ENCODE measurements at places on chromosomes 3 and 15.

DNA sequence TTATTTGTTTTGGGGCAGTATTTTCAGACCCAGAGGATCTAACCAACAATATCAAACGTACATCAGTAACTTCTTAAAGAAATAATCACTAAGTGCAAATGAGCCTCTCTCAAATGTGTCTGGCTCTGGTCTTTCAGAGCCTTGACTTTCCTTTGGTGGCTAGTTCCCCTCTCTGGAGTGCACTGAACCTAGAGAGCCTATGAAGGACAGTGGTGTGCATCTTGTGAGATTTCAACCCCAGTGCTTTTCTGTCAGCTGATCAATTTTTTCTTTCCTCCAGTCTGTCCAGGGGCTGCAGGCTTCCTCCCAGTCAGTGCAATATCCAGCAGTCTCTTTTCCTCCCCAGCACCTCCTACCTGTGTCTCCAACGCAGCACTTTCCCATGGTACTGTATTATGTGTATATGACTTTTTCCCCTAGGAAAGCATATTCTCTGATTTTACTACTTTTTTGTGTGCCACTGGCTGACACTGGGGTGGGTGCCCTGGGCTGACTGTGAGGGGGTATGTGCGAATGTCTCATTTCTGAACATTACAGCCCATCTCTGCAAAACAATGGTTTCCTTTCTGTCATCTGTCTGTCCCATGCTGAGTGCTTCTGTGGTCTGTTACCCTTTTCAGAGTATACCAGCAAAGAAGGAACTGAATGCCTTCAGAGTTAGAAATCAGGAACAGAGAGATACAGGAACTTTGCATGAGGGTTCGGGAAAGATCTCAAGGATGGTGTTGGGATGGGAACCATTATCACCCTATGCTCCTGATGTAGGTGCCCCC is 98.8 kb downstream of the ARPP21 start:
- no peak for DNase-seq

- DNase-seq, result no peak
These were observed 26.3 kb upstream of the MFGE8 start for GRCh38 chr15:88939486-88939806.

DNA sequence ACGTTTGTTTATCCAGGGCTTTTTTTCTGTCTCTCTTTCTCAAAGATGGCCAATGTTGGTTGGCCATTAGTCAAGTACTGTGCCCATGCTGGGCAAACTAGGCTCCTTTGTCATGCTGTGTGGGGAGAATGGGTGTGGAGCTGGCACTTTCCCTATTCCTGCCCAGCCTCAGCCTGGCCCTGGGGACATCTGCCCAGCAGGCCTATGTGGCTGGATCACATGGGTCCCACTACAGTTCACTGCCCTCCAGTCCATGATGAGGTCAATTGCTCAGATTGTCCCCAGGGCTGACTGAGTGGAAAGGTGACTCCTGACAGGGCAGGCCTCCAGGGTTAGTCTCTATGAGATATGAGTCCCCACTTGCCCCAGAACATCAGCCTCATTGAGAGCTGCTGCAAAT is 54.4 kb upstream of the HERC1 start:
- no peak for DNase-seq

DNA sequence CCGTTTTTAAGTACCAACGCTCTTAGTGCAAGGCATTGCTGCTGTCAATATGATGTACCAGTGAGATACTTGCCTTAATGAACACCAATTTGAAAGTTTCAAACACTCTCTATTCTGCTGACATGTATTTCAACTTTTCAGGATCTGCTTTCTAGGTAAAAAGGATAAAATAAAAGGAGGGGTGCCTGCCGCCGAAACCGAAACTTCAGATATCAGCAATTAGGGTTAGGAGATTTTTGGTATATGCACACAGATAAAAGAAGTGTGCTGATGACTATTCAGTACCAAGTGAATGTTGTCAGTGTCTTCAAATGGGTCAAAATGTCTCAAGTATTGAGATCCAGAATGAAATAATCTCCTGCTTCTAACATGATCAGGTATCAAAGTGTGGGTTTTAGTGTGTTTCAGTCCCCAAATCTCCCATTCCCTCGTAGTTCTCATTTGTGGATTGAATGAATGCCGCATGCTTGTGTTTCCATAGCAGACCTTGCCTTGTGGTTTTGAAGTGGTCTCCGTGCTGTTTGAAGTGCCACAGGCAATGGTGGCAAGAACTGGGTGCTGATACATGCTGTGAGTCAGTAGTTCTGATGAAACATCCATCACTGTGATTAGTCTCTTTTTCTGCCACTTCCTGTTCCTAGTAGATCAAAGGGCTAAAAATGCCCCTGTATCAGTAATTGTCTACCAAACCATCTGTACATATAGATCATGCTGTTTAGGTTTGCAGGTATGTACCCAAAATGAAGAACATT is 22.5 kb downstream of the CHST14 start:
- no peak for DNase-seq

DNA sequence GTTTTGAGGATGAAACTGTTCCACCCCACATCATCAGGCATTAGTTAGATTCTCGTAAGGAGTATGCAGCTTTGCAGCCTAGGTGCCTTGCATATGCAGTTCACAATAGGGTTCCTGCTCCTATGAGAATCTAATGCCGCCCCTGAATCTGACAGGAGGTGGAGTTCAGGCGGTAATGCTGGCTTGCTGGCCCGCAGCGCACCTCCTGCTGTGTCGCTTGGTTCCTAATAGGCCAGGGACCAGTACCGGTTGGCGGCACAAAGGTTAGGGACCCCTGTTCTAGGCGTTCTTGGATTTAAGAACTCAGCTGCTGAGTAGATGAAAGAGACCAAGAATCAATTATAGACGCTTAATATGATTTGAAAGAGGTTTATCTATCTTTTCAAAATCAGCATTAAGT is 595.4 kb downstream of the CADM2 start:
- DNase-seq, result no peak

DNA sequence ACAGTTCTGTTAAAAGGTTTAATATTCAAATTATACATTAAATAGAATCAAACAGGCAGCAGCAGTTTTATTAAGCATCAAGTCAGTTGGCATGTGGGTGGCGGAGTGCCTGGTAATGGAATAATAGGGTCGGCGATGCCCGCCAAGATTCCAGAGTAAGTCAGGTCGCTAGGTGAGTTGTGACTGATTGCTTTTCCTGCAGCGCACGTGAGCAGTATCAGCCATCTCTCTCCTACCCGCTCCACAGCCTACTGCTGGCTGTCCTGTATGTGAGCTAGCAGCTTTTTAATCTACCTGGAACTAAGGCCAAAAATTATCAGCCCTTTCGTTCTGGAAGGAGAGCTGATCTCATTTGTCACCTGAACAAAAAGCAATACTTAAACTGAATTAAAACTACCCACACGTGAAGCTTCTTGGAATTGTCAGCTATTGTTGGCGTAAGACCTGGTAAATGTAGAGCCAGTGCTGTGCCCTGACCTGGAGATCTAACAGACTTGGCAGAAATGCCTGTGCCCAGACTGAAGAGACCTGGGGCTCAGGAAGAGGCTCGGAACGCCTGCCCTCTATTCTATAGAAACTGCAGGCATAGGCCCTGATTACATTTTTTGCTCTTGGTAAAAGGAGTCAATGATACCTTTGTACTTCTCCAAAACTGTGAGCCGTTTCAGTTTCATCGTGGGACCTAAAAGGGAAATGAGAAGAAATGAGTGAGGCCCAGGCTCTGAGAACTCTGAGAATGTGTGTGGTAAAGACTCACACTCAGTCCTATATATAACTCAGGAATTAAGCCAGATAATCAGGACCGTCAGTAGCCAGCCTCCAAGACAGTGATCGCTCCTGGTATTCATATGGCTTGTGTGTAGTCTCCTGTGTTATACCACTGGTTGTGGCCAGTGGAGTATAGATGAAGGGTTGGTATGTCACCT is 21.9 kb downstream of the IDH3A start:
- no peak for DNase-seq

GRCh38 chr3:42647821-42648459 is 5.6 kb upstream of the ZBTB47 start:
- no peak for DNase-seq

GRCh38 chr15:92158426-92158825 is 235.3 kb upstream of the ST8SIA2 start:
- peak; percentile 5 for DNase-seq

GRCh38 chr15:78931439-78932257 is 13.2 kb downstream of the CTSH start:
- DNase-seq, result no peak

DNA sequence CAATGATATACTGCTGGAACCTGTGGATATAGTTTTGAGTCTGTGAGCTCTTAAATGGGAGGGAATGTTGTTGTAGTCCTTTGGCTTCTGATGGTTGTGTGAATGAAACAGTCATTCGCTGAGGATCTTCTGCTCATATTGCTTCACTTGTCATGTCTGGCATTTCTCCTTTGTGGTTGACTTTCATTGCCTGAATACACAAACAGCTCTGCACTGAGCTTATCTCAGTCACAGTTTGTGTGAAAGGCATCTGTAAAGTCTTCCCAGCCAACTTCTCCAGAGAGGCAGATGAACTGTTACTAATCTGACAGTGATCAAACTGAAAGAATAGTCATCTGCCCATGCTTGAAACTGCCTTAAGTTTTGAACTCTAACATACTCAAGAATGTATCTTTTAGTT is 59.8 kb downstream of the TMED3 start:
- DNase-seq, result no peak

DNA sequence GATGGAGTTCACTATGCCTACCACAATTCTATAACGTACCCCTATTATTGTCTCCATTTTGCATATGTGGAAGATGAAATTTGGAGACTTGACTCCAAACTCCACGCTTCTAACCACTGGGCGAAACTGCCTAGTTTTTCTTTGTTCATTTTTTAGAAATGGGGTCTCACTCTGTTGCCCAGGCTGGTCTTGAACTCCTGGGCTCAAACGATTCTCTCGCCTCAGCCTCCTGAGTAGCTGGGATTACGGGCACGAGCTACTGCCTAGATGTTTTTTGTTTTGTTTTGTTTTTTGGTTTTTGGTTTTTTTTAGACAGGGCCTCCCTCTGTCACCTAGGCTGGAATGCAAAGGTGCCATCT is 584 bp upstream of the RPL32 start:
- no peak for DNase-seq

GRCh38 chr3:52693071-52693470 is 7.2 kb downstream of the GNL3 start:
- DNase-seq, result no peak

DNA sequence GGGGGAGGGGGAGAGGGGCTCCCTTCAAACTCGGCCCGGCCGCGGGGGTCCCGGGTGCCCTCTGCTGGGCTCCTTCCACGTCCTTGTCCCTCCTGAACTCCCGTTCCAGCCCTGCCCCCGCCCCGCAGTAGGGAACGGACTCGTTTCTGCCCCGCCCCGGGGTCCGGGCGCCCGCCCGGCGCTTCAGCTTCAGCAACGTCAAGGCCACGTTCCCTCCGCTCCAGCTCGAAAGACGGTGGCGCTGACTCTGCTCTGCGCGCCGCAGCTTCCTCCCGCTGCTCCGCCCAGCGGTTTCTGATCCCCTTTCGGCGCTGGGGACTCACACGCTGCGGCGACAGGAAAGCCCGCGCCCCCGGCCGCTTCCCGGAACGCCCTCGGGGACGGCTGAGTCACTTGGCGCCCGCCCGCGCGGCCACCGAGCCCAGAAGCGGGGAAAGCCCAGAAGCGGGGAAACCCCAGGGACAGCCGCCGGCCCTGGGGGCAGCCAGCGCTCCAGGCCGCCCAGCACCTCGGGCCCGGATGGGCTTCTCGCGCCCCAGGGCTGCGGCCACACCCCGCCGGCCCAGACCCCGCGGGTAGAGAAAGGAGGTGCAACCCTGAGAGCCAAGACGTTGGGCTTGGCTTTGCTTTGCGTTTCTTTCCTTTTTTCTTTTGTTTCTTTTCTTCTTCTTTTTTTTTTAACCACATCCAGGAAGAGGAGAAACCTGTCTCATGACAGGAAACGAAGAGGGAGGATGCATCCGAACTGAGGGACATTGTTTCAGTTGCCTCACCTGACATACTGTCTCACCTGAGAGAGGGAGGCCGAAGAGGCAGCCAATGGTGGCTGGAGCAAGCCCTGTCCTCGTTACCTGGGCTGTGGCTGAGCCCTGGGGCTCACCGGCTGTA is 28.9 kb downstream of the ARHGAP31 start:
- DNase-seq, result peak; percentile 54

DNA sequence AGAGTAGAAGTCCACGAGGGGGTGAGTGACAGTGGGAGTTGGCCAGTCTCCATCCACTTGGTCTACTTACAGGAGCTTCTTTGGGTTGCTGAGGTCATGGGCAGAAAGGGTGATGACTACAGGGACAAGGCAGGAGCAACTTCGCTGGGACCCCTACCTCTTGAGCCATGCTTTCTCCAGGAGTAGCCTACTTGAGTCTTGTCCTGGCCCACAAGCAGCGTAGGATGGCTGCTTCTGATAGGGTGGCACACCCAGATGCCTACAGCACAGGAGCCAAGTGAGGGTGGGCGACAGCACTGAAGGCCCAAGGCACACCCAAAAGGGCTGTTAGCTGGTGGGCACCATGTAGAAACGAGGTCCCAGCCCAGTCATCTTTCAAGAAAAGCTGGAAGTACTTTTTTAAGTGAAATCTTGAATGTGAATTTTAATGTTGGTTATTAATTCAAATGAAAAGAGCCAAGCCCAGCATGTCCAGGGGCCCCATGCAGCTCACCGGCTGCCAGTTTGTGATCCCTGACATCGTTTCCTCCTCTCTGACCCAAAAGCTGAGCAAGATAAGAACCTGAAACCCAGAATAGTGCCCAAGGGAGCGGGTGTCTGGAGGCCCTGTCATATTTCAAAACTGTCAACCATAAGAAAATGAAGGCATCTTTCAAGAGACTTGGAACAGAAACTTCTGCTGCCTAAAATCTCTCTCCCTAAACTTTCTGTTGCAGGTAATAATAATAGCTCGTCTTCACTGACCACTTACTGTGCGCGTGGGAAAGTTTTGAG is 2.2 kb upstream of the CPEB1 start:
- no peak for DNase-seq

GRCh38 chr15:65171428-65171827 is 13.7 kb downstream of the CLPX start:
- no peak for DNase-seq

DNA sequence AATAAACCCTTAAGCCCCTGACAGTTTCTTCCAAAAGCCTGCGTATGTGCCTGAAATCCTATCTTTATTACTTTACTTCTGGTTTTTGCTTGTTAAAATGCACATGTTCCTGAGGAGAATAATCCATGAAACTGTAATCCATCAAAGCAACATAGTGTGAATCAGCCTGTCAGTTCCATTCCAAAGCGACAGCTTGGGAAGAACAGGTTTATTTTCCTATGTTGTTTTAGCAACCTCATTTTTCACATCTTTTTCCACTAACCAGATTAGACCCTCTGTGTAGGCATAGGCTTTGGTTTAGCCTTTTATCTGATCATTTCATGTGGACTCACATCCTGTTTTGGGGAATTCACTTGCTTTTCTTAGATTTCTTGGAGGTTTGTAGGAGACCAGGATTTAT is 988.0 kb downstream of the SQOR start:
- DNase-seq, result no peak

- DNase-seq, result no peak
These were observed 25.8 kb downstream of the ANP32A start for GRCh38 chr15:68794863-68795262.

GRCh38 chr3:183481582-183481981 is 53.2 kb upstream of the MCF2L2 start:
- no peak for DNase-seq

Measured in NCI-H345 (cell line).